ENCODE measurements at places on chromosomes 6 and 20.

DNA sequence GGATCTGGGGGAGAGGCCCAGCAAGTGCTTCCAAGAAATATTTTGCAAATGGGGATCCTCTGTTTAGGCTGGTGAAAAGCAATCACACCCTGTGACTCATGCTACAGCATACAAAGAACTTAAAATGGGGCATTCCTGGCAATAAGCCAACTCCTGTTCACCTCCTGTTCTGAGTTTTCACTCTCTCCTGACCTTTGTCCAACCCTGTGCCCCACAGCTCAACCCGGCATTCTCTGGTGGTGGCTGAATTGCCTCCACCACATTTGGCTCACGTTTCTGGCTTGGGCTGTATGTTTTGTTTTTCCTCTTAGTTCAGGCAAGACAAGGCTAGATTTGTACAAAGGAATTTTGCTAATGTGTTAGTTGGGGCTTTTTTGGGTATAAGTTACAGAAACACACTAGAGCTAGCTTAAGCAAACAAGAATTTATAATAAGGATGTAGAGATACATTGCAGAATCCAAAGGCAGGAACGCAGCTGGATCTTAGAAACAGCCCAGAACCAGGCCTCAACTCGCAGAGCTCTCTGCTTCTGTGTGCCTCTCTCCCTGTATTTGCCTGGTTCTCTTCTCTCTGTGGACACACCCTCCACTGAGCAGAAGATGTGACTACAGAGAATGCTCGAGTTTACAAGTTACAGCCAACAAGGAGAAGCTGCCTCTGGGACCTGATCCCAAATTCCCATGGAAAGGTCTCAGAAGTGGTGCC is 9.4 kb downstream of the ABCC10 start:
- peak; percentile 65 for DNase-seq

DNA sequence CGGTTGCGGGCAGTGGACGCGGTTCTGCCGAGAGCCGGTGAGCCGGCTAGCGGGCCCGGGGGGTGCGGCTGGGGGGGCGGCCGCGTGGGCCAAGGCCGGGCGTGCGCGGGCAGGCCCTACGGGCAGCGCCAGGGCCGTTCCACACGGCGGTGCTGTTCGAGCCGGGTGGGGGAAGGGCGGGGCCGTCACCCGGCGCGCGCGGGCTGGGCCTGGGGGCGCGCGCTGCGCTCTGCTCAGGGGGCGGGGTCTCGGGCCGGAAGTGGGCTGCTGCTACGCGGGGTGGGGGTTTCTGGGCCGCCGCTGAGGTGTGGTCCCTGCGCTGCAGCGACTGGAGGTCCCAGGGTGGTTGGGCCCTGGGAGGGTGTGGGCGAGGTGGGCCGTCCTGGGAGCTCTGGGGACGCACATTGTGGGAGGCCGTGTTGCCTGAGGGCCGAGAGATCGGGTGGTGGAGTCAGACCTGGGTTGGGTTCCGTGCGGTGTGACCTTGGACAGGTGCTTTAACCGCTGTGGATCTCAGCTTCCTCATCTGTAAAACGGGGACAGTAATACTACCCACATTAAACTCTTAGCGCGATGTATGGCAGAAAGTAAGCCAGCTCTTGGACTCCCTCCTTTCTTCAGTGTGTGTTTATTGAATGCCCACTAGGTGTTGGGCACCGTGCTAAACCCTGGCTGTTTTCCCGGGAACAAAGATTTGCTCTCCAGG is 391 bp downstream of the MAPRE1 start:
- DNase-seq = no peak

- DNase-seq = no peak
Measured at GRCh38 chr6:136405420-136406029, 115.9 kb upstream of the BCLAF1 start.

GRCh38 chr6:99151634-99152346 is 197.7 kb downstream of the FAXC start:
- DNase-seq = no peak

DNA sequence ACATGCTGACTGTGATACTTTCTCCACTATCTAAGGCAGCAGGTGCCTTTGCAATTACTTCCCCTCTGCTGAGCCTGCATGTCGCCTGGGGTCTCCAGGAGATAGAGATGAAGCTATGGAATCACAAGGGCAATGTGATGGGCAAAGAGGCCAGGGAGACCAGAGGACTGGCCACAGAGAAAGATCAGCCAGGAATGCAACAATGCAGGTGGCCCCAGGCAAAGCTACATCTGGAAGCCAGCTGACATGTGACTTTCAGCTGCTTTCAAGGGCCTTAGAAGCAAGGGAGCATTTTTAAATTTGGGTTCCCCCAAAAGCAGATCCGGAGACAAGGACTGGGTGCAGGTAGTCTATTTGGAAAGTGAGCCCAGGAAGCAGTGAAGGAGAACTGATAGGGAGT is 107.9 kb upstream of the SRSF6 start:
- DNase-seq = no peak

DNA sequence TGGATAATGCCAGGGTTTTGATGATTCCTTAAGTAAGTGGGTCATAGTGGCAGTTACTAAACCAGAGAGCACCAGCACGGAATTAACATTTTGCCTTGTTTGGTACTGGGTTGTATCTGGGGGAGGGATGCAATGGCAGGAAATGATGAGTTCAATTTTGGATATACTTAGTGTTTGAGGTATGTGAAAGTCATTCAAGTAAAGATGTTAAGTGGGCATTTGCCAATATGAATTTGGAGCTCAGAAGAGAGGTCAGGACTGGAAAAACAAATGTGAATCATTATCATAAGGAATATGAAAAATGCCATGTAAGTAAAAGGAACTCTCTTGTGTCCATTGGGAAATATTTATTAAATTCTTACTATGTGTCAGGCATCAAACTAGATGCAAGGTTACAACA is 6.2 kb downstream of the PXT1 start:
- no peak for DNase-seq

DNA sequence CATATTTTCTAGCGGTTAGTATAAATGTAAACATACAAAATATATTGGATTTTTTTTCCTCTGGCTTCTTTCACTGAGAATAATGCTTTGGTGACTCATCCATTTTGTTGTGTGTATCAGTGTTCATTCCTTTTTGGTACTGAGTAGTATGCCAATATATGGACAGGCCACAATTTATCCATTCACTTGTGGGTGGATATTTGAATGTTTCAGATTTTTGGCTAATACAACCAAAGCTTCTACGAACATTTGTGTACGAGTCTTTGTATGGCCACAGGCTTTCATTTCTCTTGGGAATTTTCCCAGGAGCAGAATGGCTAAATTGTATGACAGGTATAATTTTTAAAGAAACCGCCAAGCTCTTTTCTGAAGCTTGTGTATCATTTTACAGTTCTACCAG is 677.5 kb downstream of the HDGFL1 start:
- no peak for DNase-seq

- no peak for DNase-seq
Measured at GRCh38 chr6:41958022-41958856, 16.6 kb upstream of the CCND3 start.

- DNase-seq = no peak
Measured at GRCh38 chr6:42530751-42531150, 33.1 kb upstream of the UBR2 start.

- DNase-seq = no peak
Measured at GRCh38 chr6:55774286-55775028, 100.9 kb downstream of the BMP5 start.

DNA sequence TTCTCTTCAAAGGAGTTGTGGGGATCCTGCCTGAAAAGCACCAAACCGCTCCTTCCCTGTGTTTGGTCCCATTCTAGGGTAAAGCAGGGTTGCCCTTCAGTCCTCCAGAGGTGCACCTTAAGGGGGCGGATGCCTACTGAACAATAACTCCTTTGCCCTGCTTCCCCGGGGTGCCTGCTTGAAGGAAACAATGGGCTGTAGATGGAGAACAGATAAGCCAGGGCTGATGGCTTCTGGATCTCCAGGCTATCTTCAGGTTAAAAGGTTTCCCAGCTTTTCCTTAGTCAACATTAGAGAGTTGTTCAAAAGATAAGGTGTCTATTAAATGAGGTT is 5.4 kb upstream of the PRDM1 start:
- no peak for DNase-seq

Measured in dermis microvascular lymphatic vessel endothelial cell (primary cell).